ENCODE measurements at places on chromosomes 5 and 9.
A peak's percentile ranks its signal among the peaks of the same experiment; 100 is the strongest.

DNA sequence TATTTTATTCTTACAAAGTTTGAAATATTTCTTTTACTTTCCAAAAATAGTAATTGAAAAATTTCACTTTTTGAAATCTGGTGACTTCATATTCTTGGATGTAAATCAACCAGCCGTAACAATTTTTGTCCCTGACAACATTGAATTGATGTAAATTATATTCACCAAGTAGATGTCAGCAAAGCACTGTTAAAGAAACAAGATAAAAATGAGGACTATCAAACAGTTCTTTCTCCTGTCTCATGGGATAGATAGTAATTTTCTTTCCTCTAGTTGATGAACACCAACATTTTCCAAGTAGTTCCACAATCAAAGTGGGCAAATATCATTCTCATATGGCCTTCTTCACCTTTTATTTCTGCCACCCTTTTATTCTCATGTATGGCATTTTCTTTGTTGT, 1461.9 kb downstream of the MAT2B start:
- H3K27me3 ChIP-seq = no peaks in the 10 kb centered on the region
- no peak for DNase-seq
- H3K27ac ChIP-seq = no peak overlapping the region
- no peak overlapping the region for H3K4me3 ChIP-seq
- no peaks in the 10 kb centered on the region for H3K36me3 ChIP-seq
- H3K4me1 ChIP-seq = no peaks in the 10 kb centered on the region

GRCh38 chr5:113246361-113246870, 188.4 kb downstream of the TSSK1B start:
- no peak for DNase-seq
- H3K27ac ChIP-seq = peak overlapping the region; percentile 38
- H3K36me3 ChIP-seq = peaks cover 1% of the 10 kb centered on the region
- peaks cover 37% of the 10 kb centered on the region for H3K4me1 ChIP-seq
- H3K4me3 ChIP-seq = no peak overlapping the region

- peak overlapping the region; percentile 64 for H3K4me3 ChIP-seq
- no peaks in the 10 kb centered on the region for H3K27me3 ChIP-seq
- no peaks in the 10 kb centered on the region for H3K36me3 ChIP-seq
- DNase-seq = peak; percentile 80
- peaks cover 24% of the 10 kb centered on the region for H3K4me1 ChIP-seq
- peak overlapping the region; percentile 85 for H3K27ac ChIP-seq
Measured at GRCh38 chr9:133144142-133144903, 19.4 kb downstream of the GBGT1 start.

- peaks cover 59% of the 10 kb centered on the region for H3K36me3 ChIP-seq
- H3K27ac ChIP-seq = peak overlapping the region; percentile 41
- DNase-seq = no peak
- no peaks in the 10 kb centered on the region for H3K27me3 ChIP-seq
- H3K4me1 ChIP-seq = no peaks in the 10 kb centered on the region
Measured at GRCh38 chr5:55429613-55430253, 105.0 kb downstream of the PLPP1 start.

- H3K36me3 ChIP-seq = peaks cover 2% of the 10 kb centered on the region
- peak overlapping the region; percentile 17 for H3K27ac ChIP-seq
- no peaks in the 10 kb centered on the region for H3K27me3 ChIP-seq
- no peak overlapping the region for H3K4me3 ChIP-seq
Measured at GRCh38 chr5:160185626-160186360, 43.5 kb upstream of the FABP6 start.

DNA sequence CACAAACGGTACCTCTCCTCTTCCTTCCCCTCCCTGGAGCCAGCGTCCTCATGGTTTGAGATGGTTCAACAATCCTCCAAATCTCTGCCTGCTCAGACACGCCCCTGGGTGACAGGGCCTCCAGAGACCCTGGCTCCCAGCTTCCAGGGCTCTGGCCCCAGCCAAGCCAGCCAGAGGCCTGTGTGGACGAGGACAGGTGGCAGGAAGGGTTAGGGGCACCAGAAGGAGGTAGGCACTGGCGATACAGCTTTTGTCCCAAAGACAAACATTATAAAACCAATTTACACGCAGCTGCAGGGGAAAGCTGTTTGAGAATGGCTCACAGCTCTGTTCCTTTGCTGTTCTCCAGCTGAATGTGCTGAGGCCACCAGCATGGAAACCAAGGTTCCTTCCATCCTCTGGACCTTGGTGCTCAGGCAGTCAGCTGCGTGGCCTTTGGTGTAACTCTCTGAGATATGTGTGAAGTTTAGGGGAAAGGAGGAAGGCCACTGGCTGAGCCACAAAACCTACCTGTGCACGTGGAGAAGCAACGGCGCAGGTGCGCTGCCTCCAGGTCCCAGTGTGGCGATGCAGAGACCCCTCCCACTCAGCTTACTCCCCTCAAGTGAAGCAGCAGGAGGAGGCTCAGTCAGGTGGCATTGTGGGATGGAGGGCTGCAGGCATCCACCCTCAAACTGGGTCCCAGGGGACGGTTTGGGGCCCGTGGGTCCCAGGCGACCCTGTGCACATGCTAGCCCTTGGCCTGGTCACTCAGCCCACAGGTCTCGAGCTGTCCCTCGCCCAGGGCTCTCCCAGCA, 4.3 kb upstream of the QRFP start:
- no peaks in the 10 kb centered on the region for H3K36me3 ChIP-seq
- DNase-seq = no peak
- H3K27me3 ChIP-seq = peaks cover 12% of the 10 kb centered on the region
- no peak overlapping the region for H3K27ac ChIP-seq

- H3K36me3 ChIP-seq = peaks cover 1% of the 10 kb centered on the region
- H3K27ac ChIP-seq = no peak overlapping the region
- H3K27me3 ChIP-seq = no peaks in the 10 kb centered on the region
- no peak overlapping the region for H3K4me3 ChIP-seq
- H3K4me1 ChIP-seq = no peaks in the 10 kb centered on the region
- no peak for DNase-seq
Measured at GRCh38 chr5:163580516-163580915, 75.1 kb downstream of the MAT2B start.

DNA sequence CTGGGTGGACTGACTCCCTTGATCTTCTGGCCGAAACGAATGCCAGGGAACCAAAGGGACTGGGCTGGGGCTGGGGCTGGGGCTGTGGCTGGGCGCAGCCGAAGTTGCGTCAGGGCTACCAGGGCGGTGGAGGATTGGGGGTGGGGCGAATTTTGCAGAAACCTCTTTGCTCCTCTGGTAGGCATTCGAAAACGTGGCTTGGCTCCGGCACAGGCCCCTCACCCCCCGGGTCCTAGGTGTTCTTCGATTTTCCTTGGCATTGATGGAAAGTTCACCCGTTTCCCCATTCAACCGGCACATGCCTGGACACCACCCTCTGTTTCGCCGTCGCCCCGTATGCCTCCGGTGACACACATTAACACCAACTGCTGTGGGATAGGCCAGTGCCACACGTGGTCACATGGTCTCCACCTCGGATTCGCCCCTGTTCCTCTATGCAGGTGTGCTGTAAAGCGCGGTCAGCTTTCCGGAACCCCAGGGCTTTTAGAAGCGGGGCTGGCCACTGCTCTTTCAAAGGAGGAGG, 477.1 kb downstream of the SPATA31A7 start:
- H3K36me3 ChIP-seq = peaks cover 5% of the 10 kb centered on the region
- no peak overlapping the region for H3K4me3 ChIP-seq
- no peak overlapping the region for H3K27ac ChIP-seq

DNA sequence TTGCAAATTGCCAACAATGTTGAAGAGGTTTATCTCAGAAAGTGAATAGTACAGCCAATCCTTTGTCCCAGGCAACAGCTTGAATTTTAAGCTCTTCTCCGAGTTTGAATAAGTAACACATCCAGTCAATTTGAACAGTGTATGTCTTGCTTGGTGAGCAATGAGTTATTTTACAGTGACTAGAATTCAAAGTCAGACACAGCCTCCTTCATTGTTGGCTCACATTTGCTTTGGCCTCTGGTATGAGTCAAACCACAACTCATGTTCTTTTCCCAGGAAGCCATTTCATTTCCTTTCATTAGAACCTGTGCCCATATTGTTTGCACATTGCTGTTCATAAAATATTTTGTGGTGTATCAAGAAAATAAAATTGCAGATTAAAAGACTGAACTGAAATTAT, 622.0 kb upstream of the DAB2 start:
- no peaks in the 10 kb centered on the region for H3K4me1 ChIP-seq
- H3K4me3 ChIP-seq = no peak overlapping the region
- H3K27me3 ChIP-seq = no peaks in the 10 kb centered on the region

- H3K27ac ChIP-seq = no peak overlapping the region
- H3K27me3 ChIP-seq = no peaks in the 10 kb centered on the region
- peaks cover 6% of the 10 kb centered on the region for H3K4me1 ChIP-seq
- H3K36me3 ChIP-seq = peaks cover 2% of the 10 kb centered on the region
- no peak for DNase-seq
- no peak overlapping the region for H3K4me3 ChIP-seq
Measured at GRCh38 chr5:172102913-172103626, 85.0 kb downstream of the STK10 start.

All from progenitor cell of endocrine pancreas (in vitro differentiated cells).